ENCODE measurements at places on chromosomes 4 and X. TPM values are rescaled to one million over a fixed set of nuclear protein-coding genes. Genes with fewer than 3 reads are reported as not detected.
A peak's percentile ranks its signal among the peaks of the same experiment; 100 is the strongest.

The STAP1 gene
- total RNA-seq = not detected

The RBM41 gene
- 20.0 TPM for total RNA-seq

DNA sequence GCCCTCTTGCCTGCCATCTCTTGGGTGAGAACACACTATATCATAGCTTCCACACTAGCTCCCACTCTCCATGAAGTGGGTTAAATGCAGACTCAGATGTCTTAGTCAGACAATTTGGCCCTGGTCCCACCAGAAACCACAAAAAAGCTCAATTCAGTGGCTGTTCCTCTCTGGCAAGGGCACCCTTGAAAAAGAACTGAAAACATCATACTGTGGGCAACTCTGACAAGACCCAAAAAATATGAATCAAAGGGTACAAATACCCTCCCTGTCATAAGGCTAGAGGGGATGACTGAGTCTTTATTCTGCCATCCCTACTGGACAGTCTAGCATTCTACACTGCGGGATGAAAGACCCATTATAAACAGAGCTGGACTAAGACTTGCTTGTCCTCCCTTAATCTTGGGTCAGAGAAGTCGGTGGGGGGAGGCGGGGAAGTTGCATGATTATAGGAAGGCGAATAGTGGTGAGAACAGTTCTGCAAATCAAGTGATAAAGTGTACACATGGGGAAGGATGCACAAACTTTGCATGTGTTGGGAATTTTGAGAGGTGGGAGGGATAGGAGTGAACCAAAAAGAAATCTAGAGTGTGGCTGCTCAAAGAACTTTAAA, 172.1 kb downstream of the OPHN1 start:
- H3K4me1 ChIP-seq = peaks cover 7% of the 10 kb centered on the region
- no peak overlapping the region for H3K27ac ChIP-seq
- H3K27me3 ChIP-seq = no peaks in the 10 kb centered on the region
- no peak overlapping the region for H3K4me3 ChIP-seq
- H3K36me3 ChIP-seq = no peaks in the 10 kb centered on the region

- H3K4me1 ChIP-seq = no peaks in the 10 kb centered on the region
- no peak overlapping the region for H3K27ac ChIP-seq
- H3K4me3 ChIP-seq = no peak overlapping the region
- H3K27me3 ChIP-seq = no peaks in the 10 kb centered on the region
- DNase-seq = peak; percentile 4
Observed at GRCh38 chrX:104137496-104137895, 19.3 kb downstream of the SLC25A53 start.

- H3K27me3 ChIP-seq = no peaks in the 10 kb centered on the region
- peaks cover 8% of the 10 kb centered on the region for H3K4me1 ChIP-seq
- no peak overlapping the region for H3K27ac ChIP-seq
- no peak for DNase-seq
- H3K36me3 ChIP-seq = no peaks in the 10 kb centered on the region
Observed at GRCh38 chr4:76381986-76382385, 39.0 kb downstream of the CCDC158 start.

DNA sequence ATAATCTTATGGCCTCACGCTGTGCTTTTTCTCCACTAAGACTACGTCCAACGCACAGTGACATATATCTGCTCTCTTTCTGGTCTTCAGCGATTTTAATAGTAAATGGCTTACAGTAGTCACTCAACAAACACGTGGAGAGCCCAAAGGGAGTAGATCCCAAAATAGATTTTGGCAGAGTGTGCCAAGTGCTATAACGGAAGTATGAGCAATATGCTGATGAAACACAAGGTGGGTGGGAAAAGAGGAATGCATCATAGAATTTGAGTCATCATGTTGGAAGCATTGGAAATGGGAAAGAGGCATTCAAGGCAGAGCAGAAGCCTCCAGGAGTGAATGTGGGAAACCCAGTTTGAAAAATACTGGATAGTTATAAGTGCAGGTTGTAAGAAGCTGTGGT, 129.1 kb upstream of the LDB2 start:
- no peak overlapping the region for H3K27ac ChIP-seq
- H3K4me3 ChIP-seq = no peak overlapping the region
- DNase-seq = peak; percentile 73
- H3K36me3 ChIP-seq = no peaks in the 10 kb centered on the region
- H3K4me1 ChIP-seq = peaks cover 25% of the 10 kb centered on the region
- no peaks in the 10 kb centered on the region for H3K27me3 ChIP-seq

Data from HCT116 (cell line).